ENCODE measurements at places on chromosomes 1 and 21.

DNA sequence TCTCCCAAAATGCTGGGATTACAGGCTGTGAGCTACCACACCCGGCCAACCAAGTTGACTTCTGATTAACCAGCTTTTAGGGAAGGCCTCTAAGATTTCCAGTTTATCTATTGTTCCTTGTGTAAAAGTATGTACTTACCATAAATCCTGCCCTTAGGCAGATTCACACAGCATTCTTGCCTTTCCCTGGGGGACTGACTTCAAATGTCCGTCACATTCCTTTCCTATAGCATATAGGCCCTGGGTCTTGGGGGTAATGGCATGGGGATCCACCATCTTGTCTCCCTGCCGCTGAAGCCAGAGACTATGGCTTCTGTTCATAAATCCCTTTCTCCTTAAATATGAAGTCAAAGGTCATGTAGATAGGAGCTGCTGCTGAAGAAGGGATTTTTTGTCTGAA, 872 bp upstream of the PINK1 start:
- no peak for ATAC-seq

- no peak for ATAC-seq
Measured at GRCh38 chr1:4489486-4489885, 164.9 kb upstream of the AJAP1 start.

DNA sequence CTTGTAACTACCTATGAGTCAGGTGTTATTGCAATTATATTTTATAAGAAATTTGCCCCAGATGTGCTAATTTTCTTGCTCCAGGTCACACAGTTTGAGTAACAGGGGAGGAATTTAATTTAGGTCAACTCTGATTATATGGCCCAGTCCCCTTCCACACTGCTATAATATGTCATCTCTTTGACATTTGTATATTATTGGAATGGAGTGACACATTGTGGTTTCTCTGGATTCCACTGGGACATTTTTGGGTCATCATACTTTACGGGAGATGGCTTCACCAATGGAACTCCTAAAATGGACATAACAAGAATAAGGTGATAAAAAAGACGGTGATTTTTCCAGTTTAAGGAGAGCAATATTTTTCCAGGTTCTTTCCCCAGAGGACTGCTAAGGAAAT, 191.2 kb downstream of the DISC1 start:
- ATAC-seq = no peak

- ATAC-seq = no peak
Measured at GRCh38 chr1:156100205-156100995, 14.1 kb upstream of the LMNA start.

DNA sequence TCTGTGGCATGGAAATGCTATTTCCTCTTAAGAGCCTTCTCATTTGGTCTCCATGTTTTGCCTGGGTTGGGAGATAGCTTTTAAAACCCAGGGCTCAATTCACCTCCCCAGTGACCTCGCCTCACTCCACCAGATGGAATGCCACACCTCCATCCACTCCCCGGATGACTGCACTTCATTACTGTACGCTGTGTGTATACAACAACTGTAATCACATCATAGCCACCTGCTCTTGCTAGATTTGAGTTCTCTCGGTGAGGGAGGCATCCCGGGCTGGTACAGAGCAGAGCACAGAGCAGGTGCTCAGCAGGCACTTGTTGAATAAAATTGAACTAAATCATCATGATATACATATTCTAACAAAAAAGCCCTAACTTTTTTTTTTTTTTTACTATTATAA, 26.0 kb downstream of the SDE2 start:
- no peak for ATAC-seq

GRCh38 chr1:72397786-72398185, 115.4 kb upstream of the NEGR1 start:
- no peak for ATAC-seq

GRCh38 chr1:36576551-36577110, 93.9 kb upstream of the CSF3R start:
- ATAC-seq = no peak

- no peak for ATAC-seq
Measured at GRCh38 chr1:113830039-113830438, 17.8 kb upstream of the RSBN1 start.

GRCh38 chr1:93842750-93843500, 36.1 kb downstream of the DNTTIP2 start:
- no peak for ATAC-seq

GRCh38 chr1:9048551-9048950, 20.9 kb downstream of the SLC2A5 start:
- no peak for ATAC-seq

GRCh38 chr1:172719066-172719627, 60.2 kb downstream of the FASLG start:
- ATAC-seq = no peak

- no peak for ATAC-seq
Measured at GRCh38 chr1:64826991-64827390, 82.1 kb downstream of the RAVER2 start.

GRCh38 chr1:160400646-160401486, 502 bp downstream of the VANGL2 start:
- ATAC-seq = peak; percentile 48

Data from gastroesophageal sphincter (tissue), 4 donors.